ENCODE measurements at places on chromosomes 2 and 18.

- no peak for DNase-seq
These were observed 332.9 kb upstream of the DDX18 start for GRCh38 chr2:117481608-117482007.

GRCh38 chr2:119240311-119241204 lies 16.9 kb downstream of the STEAP3 start:
- no peak for DNase-seq

DNA sequence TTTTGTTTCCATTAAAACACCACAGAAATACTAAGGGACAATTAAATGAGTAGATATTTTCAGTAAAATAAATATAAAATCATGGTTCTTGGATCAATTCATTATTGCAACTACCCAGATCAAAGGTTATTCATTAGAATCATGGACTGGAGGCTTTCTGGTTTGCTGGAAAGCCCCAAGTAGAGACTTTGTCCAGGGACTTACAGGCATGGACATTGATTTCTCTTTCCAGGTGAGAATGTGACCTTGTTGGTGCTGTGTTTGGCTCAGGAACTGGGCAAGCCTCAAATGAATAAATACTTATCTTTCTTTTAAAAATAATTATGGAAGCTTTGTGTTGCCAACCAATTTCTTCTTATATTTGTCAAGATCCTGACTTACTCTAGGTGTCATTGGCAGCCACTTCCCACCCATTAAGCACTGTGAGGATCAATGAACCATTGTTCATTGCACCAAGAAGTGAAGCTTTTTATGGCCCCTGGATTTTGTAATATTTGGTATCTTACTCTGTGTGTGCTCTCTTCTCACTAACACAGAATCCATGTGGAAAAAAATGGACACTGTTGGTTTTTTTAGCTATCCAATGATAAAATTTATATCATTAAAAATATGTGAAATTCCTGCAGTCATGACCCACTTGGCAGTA lies 205.8 kb upstream of the NRXN1 start:
- no peak for DNase-seq

- no peak for DNase-seq
These were observed 487.0 kb upstream of the FANCL start for GRCh38 chr2:58727981-58728656.

DNA sequence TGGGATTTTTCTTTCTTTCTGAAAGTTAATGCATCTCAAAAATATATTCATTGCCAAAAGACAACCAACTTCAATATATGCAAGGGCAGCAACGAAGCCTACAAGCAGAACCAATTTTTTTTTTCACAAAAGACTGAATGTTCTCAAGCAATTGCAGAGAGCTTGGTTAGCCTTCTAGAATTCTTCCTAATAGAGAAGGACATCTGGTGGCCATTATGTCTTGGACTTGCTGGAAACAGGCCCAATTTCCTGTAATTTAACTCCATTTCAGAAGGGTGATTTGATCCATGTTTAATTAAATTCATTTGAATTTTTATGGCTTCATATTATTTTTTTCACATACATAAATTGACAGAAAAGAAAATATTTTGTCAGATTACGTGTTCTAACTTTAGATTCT lies 208.0 kb downstream of the TPGS2 start:
- DNase-seq, result no peak

DNA sequence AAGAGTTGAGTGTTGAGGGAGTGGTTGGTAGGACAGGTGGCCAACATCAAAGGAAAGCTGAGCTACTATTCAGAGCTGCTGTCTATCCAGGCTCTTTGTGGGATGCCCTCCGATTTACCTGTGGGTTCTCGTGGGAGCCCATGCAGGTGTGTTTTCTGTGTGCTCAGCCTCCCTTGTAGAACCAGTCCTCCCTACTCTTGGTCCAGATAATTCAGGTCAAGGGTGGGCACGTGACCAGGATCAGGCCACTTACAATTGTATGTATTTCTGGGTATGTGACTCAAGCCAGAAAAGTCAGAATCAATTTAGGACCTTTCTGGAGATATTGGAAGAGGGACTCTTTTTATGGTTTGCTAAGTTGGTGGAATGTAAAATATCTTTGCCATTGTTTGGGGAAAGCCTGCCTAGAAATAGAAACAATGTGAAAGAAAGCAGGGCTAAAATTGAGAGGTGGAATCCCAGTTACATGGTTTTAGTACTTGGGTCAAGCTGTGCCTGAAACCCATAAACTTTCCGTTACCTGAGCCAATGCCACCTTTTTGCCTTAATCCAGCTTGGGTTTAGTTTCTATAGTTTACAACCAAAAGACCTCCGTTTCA lies 93.2 kb downstream of the PDCL3 start:
- DNase-seq, result no peak

- DNase-seq, result no peak
These were observed 40.8 kb downstream of the GTF3C3 start for GRCh38 chr2:196758474-196759377.
